Articular chondrocyte of knee joint (primary cell): ENCODE measurements at places on chromosomes 6 and 20. TPM values are rescaled to one million over a fixed set of nuclear protein-coding genes. Genes with fewer than 3 reads are reported as not detected.

Gene C6orf62
- total RNA-seq: 190 and 231 TPM in 2 replicates

Gene VSX1
- not detected in 2 replicates for total RNA-seq

Gene BTBD9
- 20.6 and 21.5 TPM in 2 replicates for total RNA-seq

Gene BPI
- total RNA-seq: not detected in 2 replicates

Gene TNFAIP3
- 11.1 and 17.1 TPM in 2 replicates for total RNA-seq

Gene TRIM31
- total RNA-seq: not detected in 2 replicates

Gene AGPAT4
- total RNA-seq: 23.2 and 24.0 TPM in 2 replicates

Gene MOG
- total RNA-seq: under 0.01 TPM in 1 of 2 replicates, not detected in the other

Gene SLC9A8
- total RNA-seq: 10.1 and 10.8 TPM in 2 replicates

Gene NFKBIE
- 4.3 and 8.9 TPM in 2 replicates for total RNA-seq

Gene IPCEF1
- 0.13 and 0.22 TPM in 2 replicates for total RNA-seq

Gene GSS
- 48.3 and 50.0 TPM in 2 replicates for total RNA-seq

Gene ZBTB46
- total RNA-seq: 3.5 and 4.4 TPM in 2 replicates

Gene ZNF311
- 1.8 and 2.1 TPM in 2 replicates for total RNA-seq

Gene CTSA
- 116 and 145 TPM in 2 replicates for total RNA-seq
